ENCODE measurements at places on chromosomes 11 and 22.

GRCh38 chr11:116842909-116843308 is 5.5 kb upstream of the APOA1 start:
- DNase-seq = no peak

- peak; percentile 79 for DNase-seq
Measured at GRCh38 chr11:44421090-44421675, 111.2 kb upstream of the ALX4 start.

- DNase-seq = peak; percentile 95
Measured at GRCh38 chr22:40728731-40729189, 49.5 kb downstream of the MCHR1 start.

DNA sequence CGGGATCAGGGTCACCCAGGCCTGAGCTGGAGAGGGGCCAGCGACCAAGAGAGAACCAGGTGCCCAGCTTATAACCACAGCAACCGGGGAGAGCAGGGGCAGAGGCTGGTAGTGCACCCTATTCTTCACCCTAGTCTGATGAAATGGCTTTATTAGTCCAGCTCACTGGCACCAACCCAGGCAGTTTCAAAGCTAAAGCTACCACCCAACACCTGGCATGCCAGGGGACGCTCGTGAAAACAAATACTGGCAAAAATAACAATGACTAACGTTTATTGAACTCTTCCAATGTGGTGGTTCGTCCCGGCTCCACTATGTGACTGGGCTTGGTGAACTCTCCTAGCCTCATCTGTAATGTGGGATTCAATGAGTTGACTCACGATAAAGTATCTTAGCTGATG is 30.6 kb downstream of the SCGB1A1 start:
- DNase-seq = no peak

DNA sequence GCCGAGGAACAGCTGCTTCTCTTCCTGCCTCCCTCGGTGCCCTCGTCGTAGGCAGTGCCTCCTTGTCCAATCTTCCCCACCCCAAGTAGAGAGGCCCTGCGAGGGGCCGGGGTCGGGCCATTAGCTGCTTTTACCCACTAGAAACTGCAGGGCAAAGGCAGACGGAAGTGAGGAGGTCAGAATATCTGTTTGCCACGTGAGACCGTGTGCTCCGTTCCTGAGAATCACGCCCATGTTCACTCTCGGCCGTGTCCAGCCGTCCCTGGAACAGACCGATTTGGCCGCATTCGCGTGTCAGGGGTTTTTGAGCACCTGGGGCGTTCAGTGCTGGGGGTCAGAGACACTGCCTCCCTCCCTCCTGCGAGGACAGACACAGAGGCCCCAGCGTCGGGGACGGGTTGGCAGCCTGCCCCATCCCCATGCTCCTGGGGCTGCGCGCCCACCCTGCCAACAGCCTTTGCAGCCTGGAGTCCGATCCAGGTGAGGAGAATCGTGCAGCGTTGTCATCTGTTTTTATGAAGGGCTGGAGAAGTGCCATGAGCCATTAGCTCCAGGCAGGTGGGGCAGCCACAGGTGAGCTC is 982.2 kb downstream of the BRD1 start:
- no peak for DNase-seq

- DNase-seq = no peak
Measured at GRCh38 chr11:129590753-129591475, 215.3 kb downstream of the BARX2 start.

DNA sequence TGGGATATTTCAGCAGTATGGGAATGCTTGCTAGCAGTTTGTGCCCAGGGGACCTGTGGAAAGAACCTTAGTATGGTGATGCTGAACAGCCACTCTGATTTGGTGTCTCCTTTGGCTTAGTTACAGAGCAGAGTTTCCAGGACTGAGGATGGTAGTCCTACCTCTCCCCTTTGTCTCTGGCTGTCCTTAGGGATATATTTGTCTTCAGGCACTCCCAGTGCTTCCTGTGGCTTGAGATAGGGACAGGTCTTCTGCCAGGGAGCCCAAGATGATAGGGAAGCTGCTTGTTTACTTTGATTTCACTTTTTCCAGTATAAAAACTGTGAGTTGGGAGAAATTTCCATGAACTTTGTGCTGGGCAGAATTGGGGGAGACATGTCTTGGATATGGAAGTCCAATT is 28.2 kb downstream of the ANKRD42 start:
- DNase-seq = no peak

- DNase-seq = no peak
Measured at GRCh38 chr22:41856469-41856868, 23.6 kb downstream of the SREBF2 start.

DNA sequence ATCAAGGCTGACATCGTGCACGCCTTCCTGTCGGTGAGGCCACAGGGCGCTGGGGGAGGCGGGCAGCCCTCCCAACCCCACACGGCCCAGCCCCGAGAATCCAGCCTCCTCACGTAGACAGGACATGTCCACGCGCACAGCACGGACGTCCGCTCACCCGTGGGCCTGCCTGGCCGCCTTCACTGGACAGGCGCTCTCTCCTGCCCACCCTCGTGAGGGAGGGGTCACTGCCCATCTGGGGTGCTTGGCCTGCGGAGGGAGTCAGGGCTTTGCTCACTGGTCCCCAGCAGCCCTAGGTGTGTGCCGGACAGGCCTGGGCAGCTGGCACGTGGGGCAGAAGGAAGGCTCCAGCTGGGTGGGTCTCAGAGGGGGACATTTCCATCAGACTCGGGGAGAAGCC is 32.0 kb downstream of the MOB2 start:
- no peak for DNase-seq

DNA sequence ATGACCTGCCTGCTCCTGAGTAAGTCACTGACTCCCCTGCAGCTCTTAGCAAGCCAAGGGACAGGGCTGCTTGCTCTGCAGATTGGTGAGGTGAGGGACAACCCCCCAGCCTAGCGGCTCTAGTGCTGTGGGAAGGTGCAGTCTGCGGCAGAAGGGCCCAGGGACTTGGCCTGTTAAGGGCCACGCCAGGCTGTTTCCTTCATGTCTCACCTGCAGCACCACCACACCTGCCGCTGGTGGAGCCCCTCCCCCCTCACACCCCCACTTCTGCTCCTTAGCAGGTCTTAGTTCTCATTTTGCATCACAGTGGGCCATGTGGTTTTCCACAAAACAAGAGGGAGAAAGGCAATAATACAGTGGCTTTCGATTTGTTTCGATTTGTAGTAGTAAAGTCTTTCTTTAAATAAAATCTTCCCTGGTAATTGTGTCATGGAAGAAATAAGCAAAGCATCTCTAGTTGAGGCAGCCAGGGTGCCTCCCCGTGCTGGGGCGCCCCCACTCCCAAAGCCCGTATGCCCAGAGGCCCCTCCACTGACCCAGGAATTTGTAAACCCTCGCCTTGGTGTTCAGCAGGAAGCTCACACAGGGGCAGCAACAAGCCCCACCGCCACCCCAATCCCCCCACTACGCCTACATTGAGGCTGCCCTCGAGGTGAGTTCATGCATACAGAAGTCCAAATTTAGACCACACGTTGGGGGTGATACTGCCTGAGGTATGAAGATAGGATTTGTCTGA is 86.5 kb upstream of the CLDN5 start:
- no peak for DNase-seq

- DNase-seq = no peak
Measured at GRCh38 chr11:119515771-119516400, 92.9 kb upstream of the THY1 start.

DNA sequence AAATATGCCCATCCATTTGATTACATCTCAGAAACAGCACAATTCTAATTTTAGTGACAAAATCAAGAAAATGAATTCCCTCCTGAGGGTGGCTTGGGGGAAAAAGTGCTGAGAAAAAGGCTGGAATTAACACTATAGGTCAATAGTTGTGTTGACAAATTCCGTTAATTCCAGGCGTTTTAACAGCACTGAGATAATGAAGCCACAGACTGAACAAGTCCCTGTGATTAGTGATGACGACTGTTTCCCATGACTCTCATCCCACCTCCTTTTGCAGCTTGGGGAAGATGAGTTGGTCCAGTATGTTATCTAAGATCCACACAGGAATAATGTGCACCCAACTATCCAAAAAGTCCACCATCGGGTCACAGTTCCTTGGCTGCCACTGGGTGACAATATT is 12.8 kb downstream of the SRRD start:
- no peak for DNase-seq

DNA sequence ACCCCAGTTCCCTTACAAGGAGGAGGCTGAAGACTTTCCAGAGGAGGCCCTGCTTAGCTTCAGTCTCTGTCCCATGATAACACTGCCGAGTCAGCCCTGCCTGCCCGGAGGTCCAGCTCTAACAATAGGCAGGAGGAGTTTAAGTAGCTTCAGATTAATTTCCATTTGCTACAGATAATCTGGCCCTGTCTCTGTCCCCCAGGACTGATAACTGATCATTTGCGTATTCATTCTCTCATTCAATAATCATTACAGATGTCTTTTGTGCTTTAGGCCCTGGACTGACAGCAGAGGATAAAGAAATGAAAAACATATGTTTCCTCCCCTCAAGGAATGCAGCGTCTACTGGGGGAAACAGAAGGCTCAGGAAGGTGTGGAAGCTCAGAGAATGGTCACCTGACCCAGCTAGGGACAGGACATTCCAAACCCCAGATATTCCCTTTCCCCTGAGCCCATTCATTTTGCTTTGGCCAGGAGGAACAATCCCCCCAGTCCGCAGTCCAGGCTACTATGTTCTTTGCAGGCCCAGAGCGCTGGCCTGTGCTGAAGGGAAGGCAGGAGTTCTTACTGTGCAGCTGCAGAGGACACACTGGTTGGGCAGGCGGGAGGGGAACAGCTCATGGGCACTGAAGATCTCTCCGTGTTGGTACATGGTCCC is 20.8 kb downstream of the CHRDL2 start:
- DNase-seq = no peak
